ENCODE measurements at places on chromosomes 7 and 10.

- DNase-seq: no peak
Measured at GRCh38 chr10:101666083-101666482, 28.9 kb downstream of the FBXW4 start.

DNA sequence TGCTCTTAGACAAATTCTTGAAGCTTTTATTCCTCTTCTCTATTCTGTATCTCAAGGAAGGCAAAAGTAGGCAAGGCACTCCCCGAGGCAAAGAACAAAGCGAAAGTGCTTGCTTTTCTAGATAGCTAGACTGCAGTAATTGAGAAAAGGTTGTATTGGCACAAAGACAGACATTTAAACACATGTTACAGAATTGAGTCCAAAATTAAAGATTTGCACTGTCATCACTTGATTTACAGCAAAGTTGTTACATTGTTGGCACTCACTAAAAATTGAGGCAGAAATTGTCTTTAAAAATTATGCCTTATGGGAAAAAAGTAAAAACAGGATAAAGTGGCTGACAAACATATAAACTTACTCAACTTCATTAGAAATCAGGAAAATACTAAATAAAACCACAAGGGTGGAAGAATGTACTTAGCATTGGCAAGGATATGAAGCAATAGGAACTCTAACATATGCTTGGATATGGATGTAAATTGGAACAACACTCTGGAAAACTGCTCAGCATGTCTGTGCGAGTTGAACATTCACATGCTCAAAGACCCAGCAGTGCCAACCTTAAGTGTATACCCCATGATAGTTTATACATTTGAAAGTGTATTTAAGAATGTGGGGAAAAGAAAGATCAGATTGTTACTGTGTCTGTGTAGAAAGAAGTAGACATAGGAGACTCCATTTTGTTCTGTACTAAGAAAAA, 491.3 kb downstream of the GLRX3 start:
- no peak for DNase-seq

DNA sequence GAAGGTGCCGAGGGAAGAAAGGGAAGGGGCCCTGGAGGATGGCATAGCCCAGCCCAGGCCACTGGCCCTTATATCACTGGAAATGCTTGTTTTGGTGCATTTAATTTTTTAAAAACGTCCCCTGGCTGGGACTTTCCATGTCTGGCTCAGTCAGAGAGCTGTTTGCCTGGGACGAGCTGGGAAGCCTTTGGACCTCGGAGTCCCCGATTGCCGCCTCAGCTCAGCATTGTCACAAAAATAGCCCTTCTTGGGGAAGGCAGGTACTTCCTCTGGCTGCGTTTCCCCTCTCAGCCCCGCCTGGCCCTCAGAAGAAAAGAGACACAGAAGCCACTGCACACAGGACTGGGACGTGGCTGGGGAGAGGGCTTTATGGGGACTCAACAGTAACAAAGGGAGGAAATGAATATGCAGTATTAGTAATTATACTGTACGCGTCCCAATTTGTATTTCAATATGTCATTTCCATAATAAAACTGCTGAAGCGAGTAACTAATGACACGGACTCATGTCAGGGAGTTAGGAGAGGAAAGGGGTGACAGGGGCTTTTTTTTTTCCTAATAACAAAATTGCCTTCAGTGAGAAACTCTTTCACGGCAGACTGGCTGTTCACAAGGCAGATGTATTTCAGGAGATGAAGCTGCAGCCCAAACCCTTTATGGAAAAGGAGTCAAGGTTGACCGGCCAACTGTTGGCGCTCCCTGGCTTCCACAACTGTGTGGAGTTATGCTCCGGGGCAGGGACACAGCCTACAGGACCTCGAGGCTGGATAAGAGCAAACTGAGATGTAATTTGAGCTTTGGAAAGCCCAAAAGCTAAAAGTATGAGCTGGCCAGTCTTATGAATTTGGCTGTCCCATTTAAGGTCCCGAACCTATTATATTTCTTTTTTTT, 31.0 kb upstream of the MXI1 start:
- DNase-seq: no peak

DNA sequence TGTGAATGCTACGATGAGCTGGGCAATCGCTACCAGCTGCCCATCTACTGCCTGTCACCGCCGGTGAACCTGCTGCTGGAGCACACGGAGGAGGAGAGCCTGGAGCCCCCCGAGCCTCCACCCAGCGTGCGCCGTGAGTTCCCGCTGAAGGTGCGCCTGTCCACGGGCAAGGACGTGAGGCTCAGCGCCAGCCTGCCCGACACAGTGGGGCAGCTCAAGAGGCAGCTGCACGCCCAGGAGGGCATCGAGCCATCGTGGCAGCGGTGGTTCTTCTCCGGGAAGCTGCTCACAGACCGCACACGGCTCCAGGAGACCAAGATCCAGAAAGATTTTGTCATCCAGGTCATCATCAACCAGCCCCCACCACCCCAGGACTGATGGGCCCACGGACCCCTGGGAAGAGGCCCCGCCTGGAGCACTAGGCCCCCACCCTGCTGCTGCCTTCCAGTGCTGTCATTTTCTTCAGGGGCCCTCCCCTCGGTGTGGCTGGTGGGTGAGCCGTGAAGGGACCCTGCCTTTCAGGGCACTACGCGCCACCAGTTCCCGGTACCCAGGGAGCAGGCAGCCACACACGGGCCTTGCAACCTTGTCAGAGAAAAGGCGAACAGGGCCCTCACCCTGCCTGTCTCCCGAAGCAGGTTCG, 2.3 kb upstream of the ANKRD2 start:
- no peak for DNase-seq

GRCh38 chr7:9557853-9558252, 1124.4 kb downstream of the NXPH1 start:
- no peak for DNase-seq

DNA sequence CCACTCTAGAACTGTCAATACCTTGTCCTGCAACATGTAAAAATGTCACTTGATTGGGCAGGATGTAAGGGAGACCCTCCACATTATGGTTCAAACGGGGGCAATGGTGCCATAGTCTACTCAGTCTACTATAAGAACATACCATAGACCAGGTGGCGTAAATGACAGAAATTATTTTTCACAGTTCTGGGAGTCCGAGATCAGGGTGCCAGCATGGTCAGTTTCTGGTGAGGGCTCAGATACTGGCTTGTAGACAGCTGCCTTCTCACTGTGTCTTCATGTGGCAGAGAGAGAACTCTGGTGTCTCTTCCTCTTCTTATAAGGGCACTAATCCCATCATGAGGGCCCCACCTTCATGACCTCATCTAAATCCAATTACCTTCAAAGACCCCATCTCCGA, 18.7 kb upstream of the TMEM178B start:
- DNase-seq: no peak

DNA sequence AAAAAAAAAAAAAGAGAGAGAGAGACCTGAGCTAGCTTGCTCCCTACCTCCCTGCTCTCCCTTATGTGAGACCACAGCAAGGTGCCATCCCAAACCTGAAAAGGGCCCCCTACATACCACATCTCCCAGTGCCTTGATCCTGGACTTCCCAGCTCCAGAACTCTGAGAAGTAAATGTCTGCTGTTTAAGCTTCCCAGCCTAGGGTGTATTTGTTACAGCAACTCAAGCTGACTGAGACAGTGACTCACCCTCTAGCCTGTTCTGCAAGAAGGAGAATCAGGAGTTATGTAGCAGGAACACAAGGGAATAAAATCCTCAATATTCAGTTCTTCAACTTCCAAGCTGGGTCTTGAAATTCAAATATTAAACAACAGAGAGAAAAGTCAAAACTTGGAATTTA, 52.1 kb upstream of the TMEM72 start:
- no peak for DNase-seq

GRCh38 chr10:22832066-22832602, 95.7 kb upstream of the ARMC3 start:
- no peak for DNase-seq
